ENCODE measurements at places on chromosomes 11 and 22. TPM values are rescaled to one million over a fixed set of nuclear protein-coding genes. Genes with fewer than 3 reads are reported as not detected.

UBE2L6 gene
- 51.7 TPM for total RNA-seq

SRPRA gene
- total RNA-seq, result 39.4 TPM

CECR2 gene
- under 0.01 TPM for total RNA-seq

GLYAT gene
- total RNA-seq, result not detected

NLRP10 gene
- total RNA-seq, result not detected

SPI1 gene
- under 0.01 TPM for total RNA-seq

YWHAH gene
- total RNA-seq, result 111 TPM

TRIM49 gene
- not detected for total RNA-seq

CASTOR1 gene
- 5.5 TPM for total RNA-seq

HPS5 gene
- 19.0 TPM for total RNA-seq

FXYD6 gene
- 7.3 TPM for total RNA-seq

TTC12 gene
- 5.5 TPM for total RNA-seq

All from dermis microvascular lymphatic vessel endothelial cell (primary cell).